Aorta (tissue), 5 donors: ENCODE measurements at places on chromosomes 7 and 10. TPM values are rescaled to one million over a fixed set of nuclear protein-coding genes. Genes with fewer than 3 reads are reported as not detected.

DUSP5 gene
- total RNA-seq: 30.3 TPM

DNA sequence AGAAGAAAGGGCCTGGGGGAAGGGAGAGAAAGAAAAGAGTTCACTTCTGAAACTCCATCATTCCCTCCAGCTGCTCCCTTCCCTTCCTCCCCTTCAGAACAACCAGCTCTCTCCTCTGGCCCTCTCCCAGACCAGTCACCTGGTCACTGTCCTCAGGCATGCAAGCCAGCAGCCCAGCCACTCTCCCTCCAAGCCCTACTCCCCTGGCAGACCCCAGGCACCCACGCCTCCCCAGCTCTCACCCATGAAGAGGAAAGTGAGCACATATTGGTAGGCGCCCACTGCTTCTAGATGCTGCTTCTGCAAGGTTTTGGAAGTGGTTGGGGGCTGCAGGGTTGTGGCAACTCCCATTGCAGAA is 353 bp downstream of the MOGAT3 start:
- no peak overlapping the region for H3K4me3 ChIP-seq
- H3K36me3 ChIP-seq: no peaks in the 10 kb centered on the region
- no peak overlapping the region for H3K27ac ChIP-seq
- no peaks in the 10 kb centered on the region for H3K4me1 ChIP-seq
- DNase-seq: no peak

DNA sequence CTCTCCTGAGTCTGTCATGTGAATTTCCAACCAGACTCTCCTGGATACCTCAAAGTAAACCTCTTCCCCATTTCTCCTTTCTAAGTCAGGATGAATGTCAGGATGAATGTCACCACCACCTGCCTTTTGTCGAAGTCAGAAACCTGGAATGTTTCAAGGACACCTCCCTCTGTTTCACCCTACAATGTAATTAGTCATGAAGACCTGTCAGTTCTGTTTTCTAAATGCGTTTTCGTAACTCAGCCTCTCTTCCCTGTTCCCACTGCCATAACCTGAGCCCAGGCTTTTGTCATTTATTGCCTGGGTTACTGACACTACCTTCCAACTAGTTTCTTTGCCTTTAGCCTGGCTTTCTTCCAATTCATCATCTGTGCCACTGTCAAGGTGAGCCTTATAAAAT is 5.5 kb upstream of the STN1 start:
- no peaks in the 10 kb centered on the region for H3K36me3 ChIP-seq
- H3K4me1 ChIP-seq: no peaks in the 10 kb centered on the region
- DNase-seq: no peak
- no peak overlapping the region for H3K4me3 ChIP-seq
- H3K27ac ChIP-seq: no peak overlapping the region

- no peak overlapping the region for H3K4me3 ChIP-seq
- no peaks in the 10 kb centered on the region for H3K4me1 ChIP-seq
- no peak for DNase-seq
- H3K27ac ChIP-seq: no peak overlapping the region
- H3K27me3 ChIP-seq: no peaks in the 10 kb centered on the region
- no peaks in the 10 kb centered on the region for H3K36me3 ChIP-seq
Measured at GRCh38 chr7:13259930-13260329, 572.5 kb downstream of the ARL4A start.

MOGAT3 gene
- not detected for total RNA-seq

DNA sequence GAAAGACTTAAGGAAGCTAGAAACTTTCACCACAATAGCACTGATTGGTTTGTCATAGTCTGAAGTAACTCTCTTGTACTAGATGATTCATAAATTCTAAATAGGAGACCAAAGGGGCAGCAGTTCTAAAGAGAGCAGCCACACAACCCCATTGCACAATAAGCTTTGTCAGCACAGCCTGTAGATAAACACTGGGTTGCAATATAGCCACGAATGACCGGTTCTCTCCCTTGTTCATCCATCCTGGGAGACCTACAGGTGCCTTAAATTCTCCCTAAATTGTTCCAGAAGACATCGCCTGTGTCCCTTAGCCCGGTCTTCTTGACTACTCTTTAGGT is 167.0 kb downstream of the SNX13 start:
- no peak overlapping the region for H3K27ac ChIP-seq
- H3K4me3 ChIP-seq: no peak overlapping the region
- no peaks in the 10 kb centered on the region for H3K27me3 ChIP-seq
- no peak for DNase-seq

GRCh38 chr10:13043520-13043919 is 42.0 kb upstream of the CCDC3 start:
- H3K4me3 ChIP-seq: no peak overlapping the region
- no peak overlapping the region for H3K27ac ChIP-seq
- H3K27me3 ChIP-seq: no peaks in the 10 kb centered on the region
- H3K4me1 ChIP-seq: no peaks in the 10 kb centered on the region
- no peaks in the 10 kb centered on the region for H3K36me3 ChIP-seq

DNA sequence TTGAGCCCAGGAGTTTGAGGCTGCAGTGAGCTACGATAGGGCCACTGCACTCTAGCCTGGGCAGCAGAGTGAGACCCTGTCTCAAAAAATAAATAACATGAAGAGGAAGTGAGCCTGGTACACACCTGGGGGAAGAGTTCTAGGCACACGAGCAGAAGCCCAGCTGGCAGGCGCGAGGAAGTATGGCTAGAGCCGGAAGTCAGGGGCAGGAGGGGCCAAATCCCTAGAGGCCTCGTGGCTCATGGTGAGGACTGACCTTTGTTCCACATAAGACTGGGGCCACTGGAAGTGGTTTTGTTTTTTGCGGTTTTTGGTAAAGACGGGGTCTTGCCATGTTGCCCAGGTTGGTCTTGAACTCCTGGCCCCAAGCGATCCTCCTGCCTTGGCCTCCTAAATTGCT is 117.6 kb downstream of the HIP1 start:
- H3K4me1 ChIP-seq: no peaks in the 10 kb centered on the region
- H3K36me3 ChIP-seq: no peaks in the 10 kb centered on the region
- H3K4me3 ChIP-seq: no peak overlapping the region
- no peaks in the 10 kb centered on the region for H3K27me3 ChIP-seq
- DNase-seq: no peak
- no peak overlapping the region for H3K27ac ChIP-seq

CFAP69 gene
- total RNA-seq: 15.8 TPM

MEIG1 gene
- total RNA-seq: not detected

GRCh38 chr10:110762849-110763211 is 108.9 kb upstream of the PDCD4 start:
- H3K4me1 ChIP-seq: peaks cover 13% of the 10 kb centered on the region
- H3K36me3 ChIP-seq: no peaks in the 10 kb centered on the region
- H3K4me3 ChIP-seq: no peak overlapping the region

OPN1SW gene
- total RNA-seq: not detected

DNA sequence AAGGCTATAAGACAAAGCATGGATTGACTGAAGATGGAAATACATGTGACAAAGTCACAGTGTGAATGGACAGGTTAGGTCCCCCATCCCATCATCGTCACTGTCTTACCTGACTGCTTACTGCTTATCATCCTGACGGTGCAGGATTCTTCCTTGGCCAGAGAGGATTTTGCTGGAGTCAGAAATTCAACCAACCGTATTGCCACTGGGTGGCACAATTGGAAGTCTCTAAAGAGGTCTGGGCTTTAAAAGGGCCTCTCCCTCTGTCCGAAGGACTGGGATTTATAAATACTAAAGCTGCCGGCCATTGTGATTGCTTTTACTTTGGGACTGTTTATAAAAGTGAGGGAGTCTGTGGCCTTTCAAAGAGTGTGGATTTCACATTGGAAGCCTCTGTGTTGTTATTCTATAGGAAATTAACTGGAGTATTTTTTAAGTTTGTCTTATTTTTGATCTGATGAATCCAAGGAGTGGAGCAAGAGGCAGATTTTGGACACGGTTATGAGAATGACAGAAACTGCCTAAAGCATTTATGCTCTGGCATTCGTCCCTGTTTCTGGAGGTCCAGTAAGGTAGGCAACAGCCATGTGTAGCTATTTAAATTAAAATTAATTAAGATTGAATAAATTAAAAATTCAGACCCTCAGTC is 113.3 kb upstream of the CREB5 start:
- no peaks in the 10 kb centered on the region for H3K4me1 ChIP-seq
- H3K27me3 ChIP-seq: no peaks in the 10 kb centered on the region
- no peaks in the 10 kb centered on the region for H3K36me3 ChIP-seq
- no peak for DNase-seq

DNAAF5 gene
- 12.4 TPM for total RNA-seq

CEP55 gene
- 1.4 TPM for total RNA-seq

DNA sequence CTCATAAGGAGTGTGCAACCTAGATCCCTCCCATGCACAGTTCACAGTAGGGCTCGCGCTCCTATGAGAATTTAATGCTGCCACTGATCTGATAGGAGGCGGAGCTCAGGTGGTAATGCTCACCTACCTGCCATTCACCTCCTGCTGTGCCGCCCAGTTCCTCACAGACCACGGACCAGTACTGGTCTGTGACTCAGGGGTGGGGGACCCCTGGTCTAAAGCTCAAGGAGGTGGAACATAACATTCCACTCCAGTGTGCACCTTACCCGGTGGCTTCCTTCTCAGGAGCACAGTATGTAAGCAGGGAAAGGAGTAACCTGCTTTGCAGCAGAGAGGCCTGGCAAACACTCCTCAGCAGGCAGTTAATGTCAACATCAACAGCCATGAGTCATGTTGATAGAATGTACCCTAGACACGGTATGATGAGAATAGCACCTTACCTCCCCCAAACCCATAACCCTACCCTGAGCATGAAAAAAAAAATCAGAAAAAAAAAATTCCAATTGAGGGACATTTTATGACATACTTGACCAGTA is 273.5 kb downstream of the FGFR2 start:
- H3K4me3 ChIP-seq: no peak overlapping the region
- H3K4me1 ChIP-seq: no peaks in the 10 kb centered on the region
- no peak overlapping the region for H3K27ac ChIP-seq
- H3K27me3 ChIP-seq: no peaks in the 10 kb centered on the region
- no peak for DNase-seq

- H3K4me1 ChIP-seq: no peaks in the 10 kb centered on the region
- H3K27ac ChIP-seq: no peak overlapping the region
- DNase-seq: no peak
- H3K4me3 ChIP-seq: no peak overlapping the region
- H3K36me3 ChIP-seq: no peaks in the 10 kb centered on the region
Measured at GRCh38 chr7:41451826-41452225, 251.1 kb downstream of the INHBA start.

DNA sequence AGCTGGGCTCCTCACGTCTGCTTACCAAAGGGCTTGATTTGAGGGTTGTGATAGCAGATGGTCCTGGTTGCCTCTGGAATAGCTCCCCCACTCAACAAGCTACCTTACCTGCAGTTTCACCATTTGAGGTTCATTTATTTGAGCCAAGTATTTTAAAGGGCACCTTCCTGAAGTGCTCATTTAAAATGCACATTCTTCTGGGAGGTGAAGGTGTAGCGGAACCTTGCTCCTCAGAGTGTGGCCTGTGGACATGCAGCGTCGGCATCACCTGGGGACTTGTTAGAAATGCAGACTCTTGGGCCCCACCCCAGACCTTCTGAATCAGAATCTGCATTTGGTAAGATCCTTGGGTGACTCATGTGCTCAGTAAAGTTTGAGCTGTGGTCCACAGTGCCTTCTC is 2.3 kb downstream of the CDH23 start:
- no peak for DNase-seq
- no peaks in the 10 kb centered on the region for H3K4me1 ChIP-seq
- no peaks in the 10 kb centered on the region for H3K27me3 ChIP-seq
- H3K4me3 ChIP-seq: no peak overlapping the region
- H3K36me3 ChIP-seq: no peaks in the 10 kb centered on the region

GRCh38 chr10:76034353-76035205 is 603.2 kb downstream of the LRMDA start:
- no peak overlapping the region for H3K27ac ChIP-seq
- DNase-seq: no peak
- H3K4me1 ChIP-seq: no peaks in the 10 kb centered on the region

DNA sequence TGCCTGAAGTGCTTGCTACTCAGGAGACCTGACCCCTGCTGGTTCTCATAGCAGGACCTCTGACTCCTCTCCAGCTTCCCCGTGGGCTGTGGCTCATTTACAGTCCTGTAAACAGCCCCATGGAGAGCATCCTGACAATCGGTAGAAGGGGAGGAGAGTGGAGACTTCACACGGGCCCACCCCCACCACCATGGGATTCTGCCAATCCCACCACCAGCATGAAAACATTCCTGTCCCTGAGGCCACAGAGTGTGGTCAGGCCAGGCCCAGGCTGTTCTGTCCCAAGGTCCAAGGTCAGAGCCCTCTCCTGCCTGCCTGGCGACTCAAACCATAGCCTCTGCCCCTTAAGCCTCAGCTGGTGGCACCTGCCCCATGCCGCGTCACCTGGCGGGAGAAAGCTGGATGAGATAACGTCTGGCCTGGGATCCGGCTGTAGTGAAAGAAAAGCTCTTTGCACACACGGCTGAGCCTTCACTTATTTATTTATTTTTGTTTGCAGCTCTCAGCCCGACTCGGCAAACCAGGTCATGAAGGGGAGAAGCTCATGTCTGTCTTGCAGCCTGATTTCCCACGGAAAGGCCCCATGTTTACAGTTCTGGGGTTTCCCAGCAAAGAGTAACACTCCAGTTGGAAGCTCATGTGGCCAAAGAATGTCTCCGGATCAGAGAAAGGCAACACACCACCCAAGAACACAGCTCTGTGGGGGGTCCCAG is 293.6 kb upstream of the ZMIZ1 start:
- no peak for DNase-seq
- H3K27me3 ChIP-seq: no peaks in the 10 kb centered on the region
- peak overlapping the region; percentile 63 for H3K27ac ChIP-seq

- H3K27me3 ChIP-seq: no peaks in the 10 kb centered on the region
- H3K36me3 ChIP-seq: no peaks in the 10 kb centered on the region
- H3K4me3 ChIP-seq: no peak overlapping the region
- H3K4me1 ChIP-seq: no peaks in the 10 kb centered on the region
- no peak for DNase-seq
Measured at GRCh38 chr7:145698526-145699262, 417.9 kb upstream of the CNTNAP2 start.

GRCh38 chr7:47536661-47537611 is 45.0 kb downstream of the TNS3 start:
- no peak overlapping the region for H3K27ac ChIP-seq
- no peaks in the 10 kb centered on the region for H3K36me3 ChIP-seq
- H3K4me3 ChIP-seq: peak overlapping the region; percentile 22
- DNase-seq: peak; percentile 84
- no peaks in the 10 kb centered on the region for H3K4me1 ChIP-seq
- H3K27me3 ChIP-seq: no peaks in the 10 kb centered on the region

TEX47 gene
- total RNA-seq: not detected
